ENCODE measurements at places on chromosomes 6 and 20.
A peak's percentile ranks its signal among the peaks of the same experiment; 100 is the strongest.

DNA sequence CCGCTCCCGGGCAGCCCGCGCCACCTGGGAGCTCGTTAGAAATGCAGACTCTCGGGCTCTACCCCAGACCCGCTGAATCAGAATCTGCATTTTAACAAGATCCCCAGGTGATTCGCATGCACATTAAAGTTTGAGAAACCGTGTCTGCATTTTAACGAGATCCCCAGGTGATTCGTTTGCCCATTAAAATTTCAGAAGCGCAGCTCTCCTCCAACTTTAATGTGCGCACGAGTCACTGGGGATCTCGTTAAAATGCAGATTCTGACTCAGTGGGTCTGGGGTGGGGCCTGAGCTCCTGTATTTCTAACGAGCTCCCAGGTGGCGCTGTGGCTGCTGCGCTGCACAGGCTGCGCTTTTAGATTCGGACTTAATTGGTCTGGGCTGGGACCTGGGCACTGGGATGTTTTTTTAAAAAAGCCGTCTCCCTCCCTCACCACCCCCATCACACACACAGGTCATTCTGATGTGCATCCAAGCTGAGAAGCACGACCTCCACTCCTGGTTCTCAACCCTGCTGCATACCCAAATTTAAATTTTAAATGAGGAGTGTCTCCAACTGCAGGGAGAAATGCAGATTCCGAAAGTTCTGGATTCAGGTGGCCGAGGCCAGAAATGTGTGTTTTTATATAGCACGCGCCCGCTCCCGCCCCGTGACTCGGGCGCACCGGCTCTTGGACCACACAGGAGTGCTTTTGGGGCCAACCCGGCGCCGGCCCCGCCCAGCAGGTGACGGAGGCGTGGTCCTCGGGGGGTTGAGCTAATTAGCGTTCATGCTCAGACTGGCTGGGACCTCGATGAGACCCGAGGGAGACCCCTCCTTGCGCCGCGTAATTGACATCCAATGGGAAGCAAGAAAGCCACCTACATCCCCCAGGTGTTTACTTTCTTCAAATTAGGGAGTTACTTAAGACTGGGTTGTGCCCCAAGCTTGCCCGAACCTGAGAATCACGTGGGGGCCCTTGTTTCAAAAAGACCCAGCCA is 85.8 kb downstream of the ZFP64 start:
- H3K4me3 ChIP-seq: peak overlapping the region; percentile 55
- H3K36me3 ChIP-seq: peaks cover 4% of the 10 kb centered on the region
- ATAC-seq: no peak

GRCh38 chr6:125728739-125729138 is 20.7 kb upstream of the HEY2 start:
- peaks cover 7% of the 10 kb centered on the region for H3K27me3 ChIP-seq
- no peak overlapping the region for H3K4me3 ChIP-seq
- no peak overlapping the region for H3K27ac ChIP-seq
- no peaks in the 10 kb centered on the region for H3K4me1 ChIP-seq

- no peaks in the 10 kb centered on the region for H3K27me3 ChIP-seq
- no peak overlapping the region for H3K4me3 ChIP-seq
- H3K4me1 ChIP-seq: no peaks in the 10 kb centered on the region
These were observed 563.0 kb upstream of the AGPAT4 start for GRCh38 chr6:161836643-161837448.

DNA sequence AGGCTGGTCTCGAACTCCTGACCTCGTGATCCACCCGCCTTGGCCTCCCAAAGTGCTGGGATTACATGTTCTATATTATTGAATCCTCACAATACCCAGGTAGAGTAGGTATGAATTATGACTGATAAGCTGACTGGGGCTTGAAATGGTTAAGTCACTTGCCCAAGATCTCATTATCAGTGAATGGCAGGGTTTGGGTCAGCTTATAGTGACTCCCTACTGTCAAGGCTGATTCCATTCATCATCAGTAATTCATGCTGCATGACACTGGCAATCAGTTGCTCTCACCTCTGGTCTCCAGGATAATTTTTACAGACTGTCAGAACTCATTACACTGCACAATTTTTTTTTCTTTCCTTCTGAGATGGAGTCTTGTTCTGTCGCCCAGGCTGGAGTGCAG is 127.6 kb downstream of the KIF13A start:
- ATAC-seq: no peak
- no peaks in the 10 kb centered on the region for H3K36me3 ChIP-seq
- H3K27me3 ChIP-seq: no peaks in the 10 kb centered on the region
- H3K4me1 ChIP-seq: peaks cover 7% of the 10 kb centered on the region

- peak; percentile 55 for ATAC-seq
- peaks cover 41% of the 10 kb centered on the region for H3K4me1 ChIP-seq
- no peaks in the 10 kb centered on the region for H3K36me3 ChIP-seq
- H3K4me3 ChIP-seq: no peak overlapping the region
- H3K27me3 ChIP-seq: no peaks in the 10 kb centered on the region
These were observed 15.0 kb downstream of the ADNP start for GRCh38 chr20:50916257-50916656.

- no peak for ATAC-seq
- no peaks in the 10 kb centered on the region for H3K4me1 ChIP-seq
- no peak overlapping the region for H3K4me3 ChIP-seq
- H3K36me3 ChIP-seq: no peaks in the 10 kb centered on the region
- H3K27me3 ChIP-seq: no peaks in the 10 kb centered on the region
These were observed 45.4 kb upstream of the SNRPB2 start for GRCh38 chr20:16684416-16684815.

DNA sequence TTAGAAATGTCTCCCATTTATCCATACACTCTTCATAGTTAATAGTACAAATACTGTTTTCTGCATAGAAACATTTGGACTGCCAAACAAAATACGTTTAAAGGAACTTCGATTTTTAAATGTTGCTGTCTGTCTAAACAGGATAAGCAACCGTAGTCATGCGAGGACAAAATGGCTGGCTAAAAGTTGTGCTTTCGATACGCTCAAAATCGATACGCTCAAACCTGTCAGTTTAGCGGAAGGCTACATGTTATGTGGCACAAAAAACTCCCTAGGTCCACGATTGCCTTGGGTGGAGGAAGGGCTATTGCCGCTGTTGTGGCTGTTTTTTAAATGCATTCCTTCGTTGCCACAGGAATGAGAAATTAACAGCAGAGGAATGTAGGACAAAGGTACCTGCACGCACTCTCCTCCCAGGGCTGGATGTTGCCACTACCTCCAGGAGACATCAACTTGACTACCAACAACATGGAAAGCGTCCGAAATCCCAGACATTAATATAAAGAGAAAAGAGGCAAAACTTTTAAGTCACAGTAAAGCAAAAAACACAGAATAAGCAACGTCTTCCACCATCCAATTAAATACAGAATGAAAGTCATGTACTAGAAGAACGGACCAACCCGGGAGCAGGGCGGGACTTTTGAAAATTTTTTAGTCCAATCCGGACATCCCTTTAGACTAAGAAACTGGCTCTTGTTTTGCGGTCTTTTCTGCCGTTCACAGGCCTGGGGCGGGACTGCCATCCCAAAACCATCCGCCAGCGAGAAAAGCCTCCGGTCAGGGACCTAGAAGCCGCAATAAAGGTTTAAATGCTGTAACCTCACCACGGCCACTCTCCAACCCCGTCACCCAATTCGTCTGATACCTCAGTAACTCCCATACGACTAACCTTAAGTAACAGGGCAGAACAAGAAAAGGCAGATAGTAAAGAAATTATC is 32.2 kb upstream of the HFE start:
- no peaks in the 10 kb centered on the region for H3K36me3 ChIP-seq
- ATAC-seq: peak; percentile 75
- peak overlapping the region; percentile 86 for H3K27ac ChIP-seq
- H3K27me3 ChIP-seq: no peaks in the 10 kb centered on the region

DNA sequence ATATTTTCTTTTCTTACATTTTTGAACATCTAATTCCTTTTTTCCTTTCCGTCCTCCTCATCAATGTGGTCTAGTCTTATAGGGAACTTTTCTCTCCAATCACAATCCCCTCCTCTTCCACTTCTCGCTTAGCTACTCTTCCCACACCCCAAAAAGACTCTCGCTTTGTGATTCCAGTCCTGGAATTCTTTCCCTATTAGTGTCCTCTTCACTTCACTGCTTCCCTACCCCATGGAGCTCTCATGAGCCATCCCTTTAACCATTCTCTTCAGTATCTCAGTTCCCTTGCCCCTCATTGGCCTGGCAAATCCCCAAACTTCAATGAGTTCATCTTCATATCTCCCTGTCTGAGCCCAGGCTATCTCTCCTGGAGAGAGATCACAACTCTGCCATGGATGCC is 55.3 kb upstream of the CEP85L start:
- H3K4me1 ChIP-seq: peaks cover 41% of the 10 kb centered on the region
- no peaks in the 10 kb centered on the region for H3K27me3 ChIP-seq
- H3K27ac ChIP-seq: no peak overlapping the region
- H3K36me3 ChIP-seq: no peaks in the 10 kb centered on the region

- no peaks in the 10 kb centered on the region for H3K36me3 ChIP-seq
- ATAC-seq: peak; percentile 11
- H3K4me1 ChIP-seq: no peaks in the 10 kb centered on the region
- H3K27ac ChIP-seq: no peak overlapping the region
- peaks cover 100% of the 10 kb centered on the region for H3K27me3 ChIP-seq
These were observed 21.9 kb upstream of the CDH22 start for GRCh38 chr20:46330072-46330763.

- H3K4me1 ChIP-seq: no peaks in the 10 kb centered on the region
- peak; percentile 36 for ATAC-seq
- H3K36me3 ChIP-seq: no peaks in the 10 kb centered on the region
- no peaks in the 10 kb centered on the region for H3K27me3 ChIP-seq
These were observed 23.1 kb upstream of the UBE2J1 start for GRCh38 chr6:89375427-89376267.

- ATAC-seq: no peak
- no peak overlapping the region for H3K27ac ChIP-seq
- H3K4me1 ChIP-seq: no peaks in the 10 kb centered on the region
- H3K4me3 ChIP-seq: no peak overlapping the region
- no peaks in the 10 kb centered on the region for H3K27me3 ChIP-seq
- no peaks in the 10 kb centered on the region for H3K36me3 ChIP-seq
These were observed 28.1 kb upstream of the QKI start for GRCh38 chr6:163386329-163386908.

DNA sequence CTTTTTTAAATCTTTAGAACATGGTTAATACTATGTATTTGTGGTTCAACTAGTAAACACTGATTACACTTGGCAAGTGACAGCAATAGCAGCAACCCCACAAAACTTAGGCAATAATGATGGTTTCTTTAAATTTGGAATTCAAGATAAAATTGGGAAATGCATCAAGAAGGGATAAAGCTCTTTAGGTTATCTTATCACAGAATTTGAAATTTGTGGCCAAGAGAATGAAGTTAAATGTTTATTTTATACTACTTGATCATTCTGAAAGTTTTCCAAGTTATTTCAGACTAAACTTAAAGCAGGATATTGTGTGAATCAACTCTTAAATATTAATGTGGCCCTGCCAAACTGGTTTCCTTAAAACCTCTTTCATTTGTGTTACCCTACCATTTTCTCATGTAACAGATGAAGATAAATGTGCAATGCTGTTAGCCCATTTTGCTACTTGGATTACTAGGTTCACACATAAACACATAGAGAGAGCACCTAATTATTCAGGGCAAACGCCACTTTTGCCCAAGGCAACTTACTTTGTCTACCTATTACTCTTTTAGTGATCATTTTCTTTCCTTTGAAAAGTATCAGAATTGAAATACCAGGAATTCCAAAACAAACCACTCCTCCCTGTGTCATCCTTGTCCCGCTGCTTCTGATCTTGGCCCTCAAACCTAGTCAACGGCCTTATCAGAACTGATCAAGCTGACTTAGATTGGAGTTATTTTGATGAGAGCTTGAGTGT is 186.7 kb upstream of the TENT5A start:
- no peaks in the 10 kb centered on the region for H3K36me3 ChIP-seq
- no peak for ATAC-seq
- H3K4me1 ChIP-seq: peaks cover 14% of the 10 kb centered on the region
- H3K27me3 ChIP-seq: no peaks in the 10 kb centered on the region
- no peak overlapping the region for H3K27ac ChIP-seq

DNA sequence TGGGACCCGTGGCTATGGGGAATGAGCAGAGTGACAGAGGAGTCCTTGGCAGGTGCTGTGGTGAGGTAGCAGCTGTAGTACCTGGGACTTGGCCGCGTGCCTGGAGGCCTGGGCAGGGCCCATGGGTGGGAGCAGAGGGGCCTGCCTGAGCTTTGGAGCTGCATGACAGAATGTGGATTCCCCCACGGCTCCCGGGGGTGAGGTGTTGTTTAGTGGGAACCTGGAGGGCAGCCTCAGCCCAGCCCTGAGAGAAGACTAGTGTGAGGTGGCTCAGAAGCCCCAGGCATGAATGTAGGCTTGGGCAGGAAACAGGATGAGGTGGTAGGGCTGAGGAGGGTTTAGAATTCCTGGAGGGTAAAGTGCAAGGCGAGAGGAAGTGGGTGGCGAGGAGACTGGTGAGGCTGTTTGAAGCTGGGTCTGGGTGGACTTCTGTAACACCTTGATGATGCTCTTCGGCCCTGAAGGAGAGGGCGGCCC is 86.5 kb upstream of the SCP2D1 start:
- H3K4me1 ChIP-seq: no peaks in the 10 kb centered on the region
- no peaks in the 10 kb centered on the region for H3K36me3 ChIP-seq
- H3K27me3 ChIP-seq: no peaks in the 10 kb centered on the region
- H3K27ac ChIP-seq: no peak overlapping the region
- no peak overlapping the region for H3K4me3 ChIP-seq
